ENCODE measurements at places on chromosomes 7 and 10.

- DNase-seq: no peak
These were observed 52.0 kb downstream of the LRRC4 start for GRCh38 chr7:127979113-127979727.

- no peak for DNase-seq
These were observed 181.6 kb downstream of the GALNT17 start for GRCh38 chr7:71313553-71313952.

GRCh38 chr7:113374955-113375354, 256.6 kb upstream of the SMIM30 start:
- no peak for DNase-seq

- DNase-seq: no peak
These were observed 672.2 kb upstream of the LRRN3 start for GRCh38 chr7:110418659-110419280.
